ENCODE measurements at places on chromosomes 12 and 14.

DNA sequence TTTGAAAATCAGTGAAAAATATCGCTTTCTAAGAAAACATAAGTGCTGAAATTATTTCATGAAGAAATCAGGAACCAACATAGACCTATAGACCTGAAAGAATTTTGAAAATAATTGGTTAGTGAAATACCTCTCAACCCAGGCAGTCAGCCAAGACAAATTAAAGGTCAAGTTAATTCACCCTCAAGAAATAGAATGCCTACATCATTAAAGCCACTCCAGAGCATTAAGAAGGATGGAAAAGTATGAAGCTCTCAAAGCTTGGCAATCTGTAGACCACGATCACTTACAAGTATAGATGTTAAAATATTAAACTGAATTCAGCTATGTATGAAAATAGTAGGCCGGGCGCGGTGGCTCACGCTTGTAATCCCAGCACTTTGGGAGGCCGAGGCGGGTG, 48.3 kb downstream of the SFSWAP start:
- DNase-seq: no peak

- peak; percentile 58 for DNase-seq
Measured at GRCh38 chr12:93572712-93573551, 457 bp downstream of the SOCS2 start.

GRCh38 chr14:92135269-92135668, 13.5 kb downstream of the CPSF2 start:
- DNase-seq: no peak

- DNase-seq: no peak
Measured at GRCh38 chr14:36365766-36366165, 45.3 kb upstream of the MBIP start.
